ENCODE measurements at places on chromosomes 12 and 14. TPM values are rescaled to one million over a fixed set of nuclear protein-coding genes. Genes with fewer than 3 reads are reported as not detected.
A peak's percentile ranks its signal among the peaks of the same experiment; 100 is the strongest.

DNA sequence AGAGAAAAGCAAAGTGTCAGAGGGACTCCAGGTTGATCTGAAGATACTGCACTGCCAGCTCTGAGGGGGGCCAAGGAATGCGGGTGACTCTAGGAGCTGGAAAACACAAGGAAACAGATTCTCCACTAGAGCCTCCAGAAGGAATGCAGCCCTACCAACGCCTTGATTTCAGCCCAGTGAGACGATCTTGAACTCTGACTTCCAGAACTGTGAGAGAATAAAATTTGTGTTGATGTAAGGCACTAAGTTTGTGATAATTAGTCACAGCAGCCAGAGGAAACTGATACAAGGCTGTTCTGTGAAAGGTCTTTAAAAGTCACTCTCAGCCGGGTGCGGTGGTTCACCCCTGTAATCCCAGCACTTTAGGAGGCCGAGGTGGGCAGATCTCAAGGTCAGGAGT is 34.2 kb downstream of the CKAP4 start:
- DNase-seq, result no peak
- peaks cover 2% of the 10 kb centered on the region for H3K36me3 ChIP-seq
- H3K4me3 ChIP-seq, result no peak overlapping the region
- H3K27me3 ChIP-seq, result peaks cover 32% of the 10 kb centered on the region
- no peak overlapping the region for H3K27ac ChIP-seq

GRCh38 chr12:52050116-52050757 is 1.0 kb upstream of the NR4A1 start:
- peak overlapping the region; percentile 87 for H3K27ac ChIP-seq
- no peak for DNase-seq
- H3K27me3 ChIP-seq, result no peaks in the 10 kb centered on the region
- H3K4me3 ChIP-seq, result peak overlapping the region; percentile 88
- H3K36me3 ChIP-seq, result peaks cover 10% of the 10 kb centered on the region
- peaks cover 30% of the 10 kb centered on the region for H3K4me1 ChIP-seq

DNA sequence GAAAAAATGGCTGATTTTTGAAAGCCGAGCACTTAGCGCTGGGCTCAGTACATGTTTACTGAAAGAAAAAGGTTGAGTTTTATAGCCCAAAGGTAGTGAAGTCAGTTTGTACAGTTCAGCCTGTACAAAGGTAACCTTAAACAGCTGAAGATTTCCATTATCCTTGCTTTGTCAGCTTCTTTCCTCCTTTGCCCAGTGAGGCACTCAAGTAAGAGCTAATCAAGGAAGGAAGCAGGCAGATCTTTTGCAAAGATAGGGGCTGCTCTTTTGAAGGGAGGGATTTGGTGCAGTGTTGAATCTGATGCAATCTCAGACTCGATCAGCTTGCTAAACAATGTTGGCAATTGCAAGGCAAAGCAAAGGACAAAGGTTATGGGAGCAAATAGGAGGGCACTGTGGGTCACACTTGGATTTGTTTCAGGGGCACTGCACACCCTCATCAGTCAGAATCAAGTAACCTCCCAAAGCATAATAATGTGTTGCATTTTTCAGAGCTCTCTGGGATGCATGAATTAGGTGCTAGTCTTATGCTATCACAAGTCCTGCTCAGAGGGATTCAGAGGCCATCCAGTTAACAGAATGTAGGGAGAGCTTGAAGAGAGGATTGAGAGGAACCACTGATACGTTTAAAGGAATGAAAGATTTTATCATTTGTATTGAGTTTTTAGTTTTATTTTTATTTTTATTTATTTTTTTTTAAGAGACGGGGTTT is 44.4 kb downstream of the ANO6 start:
- peaks cover 2% of the 10 kb centered on the region for H3K36me3 ChIP-seq
- no peak overlapping the region for H3K4me3 ChIP-seq
- no peak for DNase-seq
- no peaks in the 10 kb centered on the region for H3K27me3 ChIP-seq

GRCh38 chr12:27539191-27539631 is 15.2 kb downstream of the PPFIBP1 start:
- H3K27me3 ChIP-seq, result peaks cover 6% of the 10 kb centered on the region
- H3K27ac ChIP-seq, result no peak overlapping the region
- H3K4me3 ChIP-seq, result no peak overlapping the region
- DNase-seq, result no peak
- peaks cover 15% of the 10 kb centered on the region for H3K4me1 ChIP-seq

GRCh38 chr12:61991661-61992060 is 268.5 kb upstream of the USP15 start:
- no peak for DNase-seq
- H3K4me3 ChIP-seq, result no peak overlapping the region
- no peaks in the 10 kb centered on the region for H3K4me1 ChIP-seq
- H3K27ac ChIP-seq, result no peak overlapping the region
- H3K27me3 ChIP-seq, result no peaks in the 10 kb centered on the region

- H3K4me1 ChIP-seq, result peaks cover 2% of the 10 kb centered on the region
- H3K36me3 ChIP-seq, result no peaks in the 10 kb centered on the region
- H3K27me3 ChIP-seq, result peaks cover 43% of the 10 kb centered on the region
- H3K4me3 ChIP-seq, result no peak overlapping the region
Observed at GRCh38 chr12:212715-213526, 1.0 kb downstream of the SLC6A12 start.

DNA sequence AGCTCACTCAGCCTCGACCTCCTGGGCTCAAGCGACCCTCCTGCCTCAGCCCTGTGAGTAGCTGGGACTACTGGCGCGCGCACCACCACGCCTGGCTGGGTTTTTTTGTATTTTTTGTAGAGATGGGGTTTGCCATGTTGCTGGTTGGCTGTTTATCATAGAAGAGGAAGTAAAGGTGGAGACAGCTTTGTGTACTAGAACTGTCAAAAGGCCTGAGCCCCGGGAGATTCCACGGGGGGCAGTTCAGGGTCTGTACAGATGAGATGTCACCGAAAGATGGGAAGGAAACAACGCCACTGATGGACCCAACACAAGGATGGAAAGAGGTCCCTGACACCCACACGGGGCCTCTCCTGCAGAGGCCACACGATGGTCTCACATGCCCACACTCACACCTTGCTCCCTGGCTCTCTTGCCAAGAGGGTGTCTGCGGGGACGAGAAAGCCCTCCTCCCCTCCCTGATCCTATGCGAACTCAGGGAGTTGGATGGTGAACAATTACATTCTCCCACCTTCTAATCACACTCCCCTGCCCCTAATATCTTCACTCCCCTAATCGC is 66.6 kb downstream of the KDM2B start:
- H3K27me3 ChIP-seq, result no peaks in the 10 kb centered on the region
- no peak for DNase-seq
- peaks cover 4% of the 10 kb centered on the region for H3K36me3 ChIP-seq
- H3K27ac ChIP-seq, result peak overlapping the region; percentile 60

DNA sequence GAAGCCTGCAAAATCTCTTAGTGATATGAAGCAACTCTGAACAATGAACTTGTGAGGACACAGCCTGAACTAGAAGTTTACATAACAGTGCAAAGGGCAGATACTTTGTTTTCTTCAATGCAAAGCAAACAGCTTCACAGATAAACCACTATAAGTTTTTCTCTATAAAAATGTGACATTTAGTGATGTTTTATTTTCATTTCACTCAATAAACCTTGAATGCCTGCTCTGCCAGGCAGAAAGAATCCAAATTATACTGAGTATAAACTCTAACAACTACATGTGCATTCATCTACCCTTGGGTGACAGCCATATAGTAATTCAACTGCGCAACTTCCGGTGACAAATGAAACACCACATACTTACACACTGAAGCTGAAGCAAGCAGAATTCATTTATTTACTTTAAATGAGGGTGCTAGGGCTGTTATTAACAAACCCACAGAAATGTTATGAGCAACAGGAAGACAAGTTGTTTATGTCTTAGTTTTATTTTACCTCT is 10.3 kb downstream of the DCP1B start:
- DNase-seq, result peak; percentile 37
- H3K36me3 ChIP-seq, result peaks cover 37% of the 10 kb centered on the region
- peaks cover 40% of the 10 kb centered on the region for H3K4me1 ChIP-seq

DNA sequence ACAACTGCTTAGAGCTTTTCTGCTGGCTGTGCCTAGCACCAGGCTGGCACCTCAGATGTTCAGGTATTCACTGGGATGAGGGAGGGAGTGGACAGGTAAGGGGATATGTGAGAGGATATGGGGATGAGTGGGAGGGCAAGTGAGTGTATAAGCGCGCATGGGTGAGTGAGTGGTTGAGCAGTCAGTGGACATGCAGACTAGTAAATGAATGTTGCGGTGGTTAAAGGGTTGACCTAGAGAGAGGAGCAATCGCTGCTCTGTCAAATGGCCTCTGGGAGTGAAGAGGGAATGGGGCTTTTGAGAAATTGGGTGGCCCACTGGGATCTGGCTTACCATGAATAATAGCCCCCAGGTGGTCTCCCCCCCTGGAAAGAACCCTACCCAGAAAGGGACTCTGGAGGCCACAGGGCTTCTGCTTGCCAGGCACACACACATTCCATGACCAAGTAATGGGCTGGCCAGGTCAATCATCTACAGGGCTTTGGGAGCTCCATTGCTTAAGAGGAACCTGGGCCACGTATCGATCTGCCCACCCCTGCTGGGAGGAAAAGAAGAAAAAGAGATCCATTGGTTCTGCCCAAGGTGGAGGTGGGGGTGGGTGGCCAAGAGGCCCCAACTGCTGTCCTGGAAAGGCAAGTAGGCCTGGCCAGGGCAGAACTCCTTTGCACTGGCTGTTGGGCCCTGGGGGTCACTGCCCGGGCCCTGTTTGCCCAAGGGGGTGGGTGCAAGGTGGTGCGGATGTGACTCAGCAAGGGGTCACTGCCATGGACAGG is 30.8 kb upstream of the ZFP36L1 start:
- H3K4me3 ChIP-seq, result no peak overlapping the region
- H3K4me1 ChIP-seq, result peaks cover 34% of the 10 kb centered on the region
- H3K36me3 ChIP-seq, result no peaks in the 10 kb centered on the region
- DNase-seq, result no peak

GRCh38 chr12:54162741-54163140 is 26.0 kb downstream of the SMUG1 start:
- H3K4me3 ChIP-seq, result no peak overlapping the region
- DNase-seq, result no peak
- H3K27me3 ChIP-seq, result peaks cover 8% of the 10 kb centered on the region

DNA sequence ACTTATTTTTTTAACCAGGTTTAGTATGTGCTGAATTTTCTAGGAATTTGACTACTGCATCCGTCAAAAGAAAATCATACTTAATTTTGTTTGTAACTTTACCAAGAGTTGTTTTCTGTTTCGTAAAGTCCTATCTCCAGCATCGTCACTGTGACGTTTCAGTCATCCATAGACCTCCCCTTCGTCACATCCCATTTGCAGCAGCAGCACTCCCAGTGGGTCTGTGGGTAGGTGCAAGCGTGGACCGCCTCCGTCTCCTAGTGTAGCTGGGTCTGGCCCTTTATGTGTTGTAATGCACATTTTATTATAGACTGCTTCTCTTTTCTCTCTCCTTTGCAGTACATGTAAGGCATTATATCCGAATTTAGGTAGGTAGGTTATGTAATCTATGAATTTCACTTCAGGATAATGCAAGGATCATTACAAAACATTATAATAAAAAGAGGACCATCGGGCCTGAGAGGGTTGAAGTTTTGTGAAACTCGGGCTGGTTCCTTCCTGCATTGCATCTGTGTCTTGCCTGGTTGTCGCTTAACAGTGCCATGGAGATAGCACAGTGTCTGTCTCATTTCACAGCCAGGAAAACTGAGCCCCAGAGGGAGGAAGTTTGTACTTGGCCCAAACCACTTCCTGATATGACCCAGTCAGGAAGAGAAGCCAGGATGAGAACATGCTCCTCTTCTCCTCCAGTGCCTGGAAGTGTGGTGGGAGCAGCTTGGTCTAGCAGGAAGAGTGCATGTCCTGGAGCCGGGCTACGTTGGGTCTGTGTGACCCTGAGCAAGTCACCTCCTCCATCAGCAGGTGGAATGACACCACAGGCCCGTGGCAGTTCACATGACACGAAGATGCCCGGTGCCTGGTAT is 41.3 kb downstream of the EVL start:
- H3K27ac ChIP-seq, result peak overlapping the region; percentile 90
- no peaks in the 10 kb centered on the region for H3K27me3 ChIP-seq
- DNase-seq, result peak; percentile 79
- H3K4me1 ChIP-seq, result peaks cover 79% of the 10 kb centered on the region
- peak overlapping the region; percentile 53 for H3K4me3 ChIP-seq
- H3K36me3 ChIP-seq, result peaks cover 35% of the 10 kb centered on the region

- H3K4me3 ChIP-seq, result no peak overlapping the region
- no peak overlapping the region for H3K27ac ChIP-seq
- DNase-seq, result no peak
- no peaks in the 10 kb centered on the region for H3K4me1 ChIP-seq
- H3K27me3 ChIP-seq, result no peaks in the 10 kb centered on the region
Observed at GRCh38 chr12:88122666-88123065, 19.2 kb downstream of the CEP290 start.

DNA sequence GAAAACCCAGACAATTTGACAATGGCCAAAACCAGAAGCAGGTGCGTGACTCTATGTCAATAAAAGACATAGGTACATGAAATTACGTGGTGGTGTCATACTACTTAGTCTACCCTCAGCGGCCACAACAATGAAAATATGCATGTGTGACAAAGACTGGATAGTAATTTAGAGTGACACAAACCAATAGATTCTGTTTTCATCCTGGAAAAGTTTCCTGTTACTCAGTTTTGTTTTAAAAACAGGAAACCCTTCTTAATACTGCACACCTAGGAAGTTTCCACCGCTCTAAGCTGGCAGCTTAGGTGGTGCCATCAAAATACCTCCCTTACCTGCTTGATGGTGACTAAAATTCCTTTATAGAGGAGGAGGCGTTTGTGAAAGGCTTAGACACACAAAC is 15.1 kb downstream of the POU6F1 start:
- peak; percentile 23 for DNase-seq
- H3K27me3 ChIP-seq, result no peaks in the 10 kb centered on the region
- H3K36me3 ChIP-seq, result peaks cover 2% of the 10 kb centered on the region
- H3K27ac ChIP-seq, result peak overlapping the region; percentile 38
- no peak overlapping the region for H3K4me3 ChIP-seq
- H3K4me1 ChIP-seq, result peaks cover 22% of the 10 kb centered on the region

GRCh38 chr12:131766382-131767107 is 55.7 kb downstream of the SFSWAP start:
- H3K4me1 ChIP-seq, result no peaks in the 10 kb centered on the region
- peaks cover 35% of the 10 kb centered on the region for H3K36me3 ChIP-seq
- no peak overlapping the region for H3K27ac ChIP-seq
- no peak for DNase-seq

TAS2R14 gene
- 1.2 TPM for total RNA-seq

PTPN21 gene
- 0.17 TPM for total RNA-seq

PLD4 gene
- not detected for total RNA-seq

JPH4 gene
- total RNA-seq, result not detected

KRT6B gene
- total RNA-seq, result not detected

CLEC9A gene
- total RNA-seq, result not detected

DPF3 gene
- total RNA-seq, result 0.39 TPM

Data from activated CD4-positive, alpha-beta memory T cell treated with anti-CD3 and anti-CD28 coated beads for 36 hours (primary cell).